ENCODE measurements at places on chromosomes 11 and 22. TPM values are rescaled to one million over a fixed set of nuclear protein-coding genes. Genes with fewer than 3 reads are reported as not detected.

DNA sequence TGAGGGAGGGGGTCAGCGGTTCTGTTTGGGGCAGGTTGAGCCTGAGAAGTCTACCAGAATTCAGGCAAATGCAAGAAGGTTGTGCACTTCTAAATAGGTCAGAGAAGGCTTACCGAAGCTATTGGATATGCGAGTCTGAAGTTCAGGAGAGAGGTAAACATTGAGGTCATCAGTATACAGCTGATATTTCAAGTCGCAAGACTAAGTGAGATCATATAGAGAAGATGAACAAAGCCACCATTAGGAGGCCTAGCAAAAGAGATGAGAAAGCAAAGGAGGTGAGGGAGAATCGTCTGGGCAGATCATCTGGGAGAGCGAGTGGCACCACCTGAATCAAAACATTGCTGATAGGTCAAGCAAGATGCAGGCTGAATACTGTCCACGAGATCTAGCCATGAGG, 430.6 kb downstream of the BUD13 start:
- DNase-seq = peak; percentile 8

DNA sequence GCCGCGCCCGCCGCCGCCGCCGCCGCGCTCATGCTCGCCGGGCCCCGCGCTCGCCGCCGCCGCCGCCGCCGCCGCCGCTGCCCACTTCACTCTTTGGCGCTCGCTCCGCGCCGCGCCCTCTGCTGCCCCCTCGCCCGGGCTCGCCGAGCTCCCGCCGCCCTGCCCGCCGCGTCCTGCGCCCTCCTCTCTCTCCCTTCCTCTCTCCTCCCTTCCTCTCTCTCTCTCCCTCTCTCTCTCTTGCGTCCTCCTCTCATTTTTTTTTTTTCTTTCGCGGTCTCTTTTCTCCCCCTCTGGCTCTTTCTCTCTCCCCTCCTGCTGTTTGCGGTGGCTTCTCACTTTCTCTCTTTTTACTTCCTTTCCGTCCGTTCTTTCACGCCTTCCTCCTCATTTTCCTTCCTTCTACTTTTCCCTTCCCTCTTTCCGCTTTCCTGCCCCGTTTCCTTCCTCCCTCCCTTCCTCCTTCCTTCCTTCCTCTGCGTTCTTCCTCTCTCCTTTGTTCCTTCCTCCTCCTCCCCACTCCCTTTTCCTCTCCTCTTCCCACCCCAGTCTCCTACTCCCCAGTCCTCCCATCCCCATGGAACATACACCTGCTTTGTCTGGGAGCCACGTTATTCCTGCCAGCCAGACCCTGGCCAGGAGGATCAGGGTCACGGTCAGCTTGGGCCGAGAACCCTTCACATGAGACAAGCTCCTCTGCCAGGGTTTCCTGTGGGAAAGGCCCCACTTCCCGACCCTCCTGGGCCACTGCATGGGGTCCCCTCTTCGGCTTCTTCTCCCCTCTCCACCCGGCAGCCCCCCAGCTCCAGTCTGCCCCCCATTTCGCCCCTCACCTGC, 19.3 kb upstream of the SHISAL1 start:
- peak; percentile 77 for DNase-seq

DNA sequence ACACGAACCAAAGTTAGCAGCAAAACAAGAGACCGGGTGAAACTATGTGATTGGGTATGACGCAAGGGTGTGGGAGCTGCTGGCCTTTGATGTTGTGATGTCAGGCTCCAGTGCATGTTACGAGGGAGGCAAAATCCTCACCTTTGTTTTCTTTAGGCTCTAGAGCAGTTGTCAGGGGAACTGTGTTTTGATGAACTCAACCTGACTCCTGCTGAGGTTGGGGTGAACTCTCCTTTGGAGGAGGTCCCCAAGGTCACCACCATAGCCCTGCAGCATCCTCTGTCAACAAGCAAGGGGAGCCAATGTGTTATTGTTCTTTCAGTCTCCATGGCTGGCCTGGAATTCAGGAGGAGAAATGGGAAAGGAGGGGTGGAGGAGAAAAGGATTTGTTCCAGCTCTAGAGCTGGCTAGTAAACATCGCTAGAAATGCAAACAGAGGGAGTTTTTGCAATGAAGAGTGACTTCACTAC, 33.8 kb downstream of the RASSF10 start:
- no peak for DNase-seq

- no peak for DNase-seq
Observed at GRCh38 chr11:61711498-61711897, 31.3 kb downstream of the DAGLA start.

DNA sequence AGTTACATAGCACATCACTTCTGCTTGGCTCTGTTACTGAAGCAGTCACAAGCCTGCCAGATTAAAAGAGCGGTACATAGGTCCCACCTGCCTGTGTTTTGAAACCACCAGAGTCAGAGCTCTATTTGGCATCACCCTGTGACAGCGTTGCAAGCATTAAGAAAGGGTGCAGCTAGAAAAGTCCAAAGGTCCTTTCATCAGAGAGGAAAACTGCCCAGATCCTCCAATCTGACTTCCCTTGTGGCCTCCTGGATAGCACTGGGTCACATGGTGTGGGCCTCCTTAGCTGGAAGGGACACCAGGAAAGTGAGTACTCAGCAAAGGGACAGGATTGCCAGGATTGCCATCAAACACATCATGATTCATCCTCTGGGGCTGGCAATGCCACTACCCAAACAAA, 22.9 kb downstream of the STX3 start:
- DNase-seq = no peak

DNA sequence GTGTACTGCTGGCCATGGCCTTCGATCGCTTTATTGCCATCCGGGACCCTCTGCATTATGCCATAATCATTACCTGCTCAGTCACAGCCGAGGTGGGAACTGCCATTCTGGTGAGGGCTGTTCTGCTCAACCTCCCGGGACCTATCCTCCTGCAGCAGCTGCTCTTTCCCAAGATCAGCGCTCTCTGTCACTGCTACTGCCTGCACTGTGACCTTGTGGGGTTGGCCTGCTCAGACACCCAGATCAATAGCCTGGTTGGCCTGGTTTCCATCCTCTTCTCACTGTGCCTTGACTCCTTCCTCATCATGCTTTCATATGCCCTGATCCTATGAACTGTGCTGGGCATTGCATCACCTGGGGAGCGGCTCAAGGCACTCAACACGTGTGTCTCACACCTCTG, 24.9 kb upstream of the TRIM21 start:
- DNase-seq = no peak

GRCh38 chr11:64089027-64089360, 53.3 kb downstream of the FLRT1 start:
- DNase-seq = no peak

DNA sequence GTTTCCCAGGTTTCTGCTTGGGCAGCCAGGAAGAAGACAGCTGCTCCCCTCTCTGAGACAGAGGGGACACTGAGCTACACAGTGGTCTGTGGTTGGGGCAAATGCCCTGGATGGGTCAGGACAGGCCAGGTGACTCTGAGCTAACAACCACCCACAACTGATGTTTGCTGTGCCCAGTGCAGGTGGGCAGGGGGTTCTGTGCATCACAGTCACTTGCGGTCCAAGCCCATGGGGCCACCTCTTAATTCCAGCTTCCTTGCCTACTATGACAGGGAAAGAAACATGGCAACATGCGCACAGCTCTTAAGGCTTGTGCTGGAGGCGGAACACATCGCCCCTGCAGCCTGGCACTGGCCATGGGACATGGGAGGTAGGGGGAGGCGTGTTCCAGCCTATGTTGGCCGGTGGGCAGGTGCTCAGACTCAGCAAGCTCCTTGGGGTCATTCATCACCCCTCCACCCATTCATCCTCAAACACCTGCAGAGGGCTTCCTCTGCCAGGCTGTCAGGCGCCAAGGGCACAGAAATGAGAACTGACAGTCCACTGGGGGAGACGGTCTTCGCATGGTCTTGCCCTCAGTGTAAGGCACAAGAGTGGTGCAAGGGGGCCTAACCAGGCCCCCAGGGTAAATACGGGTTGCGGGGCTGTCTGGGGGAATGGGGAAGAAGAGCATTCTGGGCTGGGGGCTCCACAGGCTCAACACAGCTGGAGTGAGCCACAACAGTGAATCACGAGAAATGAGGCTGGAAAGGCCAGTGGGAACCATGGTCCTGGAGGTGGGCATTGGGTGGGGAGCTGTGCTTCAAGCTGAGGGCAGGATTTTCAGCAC, 55.6 kb downstream of the ARFGAP3 start:
- DNase-seq = peak; percentile 26

- DNase-seq = no peak
Observed at GRCh38 chr11:27754035-27755017, 54.1 kb upstream of the BDNF start.

DNA sequence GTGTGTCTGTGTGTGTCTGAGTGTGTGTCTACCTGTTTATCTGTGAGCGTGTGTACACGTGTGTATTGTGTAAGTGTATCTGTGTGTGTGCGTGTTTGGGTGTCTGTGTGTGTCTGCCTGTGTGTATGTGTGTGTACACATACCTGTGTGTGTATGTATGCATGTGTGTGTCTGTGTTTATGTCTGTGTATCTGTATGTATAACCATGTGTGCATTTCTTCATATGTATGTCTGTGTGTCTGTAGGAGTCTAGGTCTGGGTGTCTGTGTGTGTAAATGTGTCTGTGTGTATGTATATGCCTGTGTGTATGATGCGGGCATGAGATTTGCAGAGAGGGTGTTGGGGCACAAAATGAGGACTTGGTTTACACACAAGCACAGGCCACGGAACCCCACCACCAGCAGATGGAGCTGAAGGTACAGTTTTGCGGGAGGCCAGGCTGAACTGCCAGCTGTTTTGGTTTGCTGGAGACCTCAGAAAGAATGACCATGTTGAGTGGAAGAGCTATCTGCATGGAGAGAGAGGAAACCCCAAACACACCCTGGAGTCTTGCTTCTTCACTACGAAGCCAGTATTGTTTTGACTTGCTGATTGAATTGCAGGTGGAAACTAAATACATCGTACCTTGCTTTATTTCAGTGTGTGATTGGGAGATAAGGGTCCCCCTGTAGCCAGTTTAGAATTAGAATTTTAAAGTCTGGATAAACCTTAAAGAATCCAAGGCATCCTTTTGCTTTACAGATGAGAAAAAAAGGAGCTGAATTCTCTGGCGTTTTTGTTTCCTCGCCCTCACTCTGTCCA, 497.2 kb downstream of the NTM start:
- DNase-seq = peak; percentile 92

GRCh38 chr22:30238661-30239487, 7.7 kb downstream of the LIF start:
- peak; percentile 74 for DNase-seq

DNA sequence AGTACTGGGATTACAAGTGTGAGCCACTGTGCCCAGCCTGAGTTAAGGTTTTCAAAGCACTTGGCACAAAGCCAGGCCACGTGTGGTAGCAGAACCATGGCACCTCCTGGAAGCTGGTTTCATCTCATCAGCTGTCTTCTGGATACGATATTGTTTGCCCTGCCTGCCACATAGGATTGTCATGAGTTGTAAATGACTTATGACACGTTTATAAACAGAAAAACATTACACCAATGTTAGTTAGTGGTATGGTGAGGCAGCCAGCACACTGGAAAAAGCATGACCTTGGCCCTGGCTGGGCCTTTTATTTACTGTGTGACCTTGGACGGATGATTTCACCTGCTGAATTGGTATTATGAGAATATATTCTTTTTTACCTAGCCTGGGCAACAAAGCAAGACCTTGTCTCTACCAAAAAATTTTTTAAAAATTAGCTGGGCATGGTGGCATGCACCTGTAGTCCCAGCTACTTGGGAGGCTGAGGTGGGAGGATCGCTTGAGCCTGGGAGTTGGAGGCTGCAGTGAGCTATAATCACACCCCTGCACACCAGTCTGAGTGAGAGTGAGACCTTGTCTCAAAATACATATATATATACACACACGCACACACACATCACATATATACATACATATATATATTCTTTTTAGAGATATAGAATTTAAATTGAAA, 24.0 kb upstream of the MYH9 start:
- no peak for DNase-seq

GRCh38 chr11:69155302-69156234, at the start of gene SMIM38:
TSS of gene SMIM38 (plus strand) at chr11:69155935. CDS start at chr11:69157847, 1,912 bp downstream.
- no peak for DNase-seq

DNA sequence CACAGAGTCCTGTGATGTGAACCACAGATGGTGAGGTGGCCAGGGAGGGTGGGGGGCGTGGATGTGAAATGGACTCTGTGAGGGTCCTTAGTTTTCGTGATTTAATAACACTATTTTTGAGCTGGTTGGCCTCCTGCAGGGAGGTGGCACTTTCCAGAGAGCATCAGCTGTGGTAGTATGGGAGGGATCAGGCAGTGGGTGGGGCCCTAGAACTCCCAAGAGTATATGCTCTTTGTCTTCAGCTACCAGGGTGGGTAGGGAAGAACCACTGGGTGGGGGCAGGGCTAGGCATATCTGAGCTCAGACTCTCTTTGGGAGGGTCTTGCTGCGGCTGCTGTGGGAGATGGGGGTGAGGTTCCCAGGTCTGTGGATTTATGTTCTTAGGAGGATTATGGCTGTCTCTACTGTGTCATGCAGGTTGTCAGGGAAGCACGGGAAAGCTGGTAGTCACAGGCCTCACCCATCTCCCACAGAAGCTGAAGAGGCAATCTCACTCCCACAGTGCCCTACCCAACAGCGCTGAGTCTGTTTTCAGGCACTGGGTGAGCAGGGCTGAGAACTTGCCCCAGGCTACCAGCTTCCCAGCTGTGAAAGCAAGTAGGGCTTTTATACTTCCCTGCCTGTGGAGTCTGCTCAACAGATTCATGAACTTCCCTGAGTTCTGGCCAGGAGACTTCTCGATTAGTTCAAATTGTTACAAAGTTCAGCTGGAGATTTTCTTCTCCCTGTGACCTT, 47.9 kb upstream of the SNX19 start:
- no peak for DNase-seq

- DNase-seq = no peak
Observed at GRCh38 chr22:42060489-42060888, 10.1 kb downstream of the NAGA start.

- no peak for DNase-seq
Observed at GRCh38 chr22:17965538-17966402, 58.6 kb downstream of the MICAL3 start.

DNA sequence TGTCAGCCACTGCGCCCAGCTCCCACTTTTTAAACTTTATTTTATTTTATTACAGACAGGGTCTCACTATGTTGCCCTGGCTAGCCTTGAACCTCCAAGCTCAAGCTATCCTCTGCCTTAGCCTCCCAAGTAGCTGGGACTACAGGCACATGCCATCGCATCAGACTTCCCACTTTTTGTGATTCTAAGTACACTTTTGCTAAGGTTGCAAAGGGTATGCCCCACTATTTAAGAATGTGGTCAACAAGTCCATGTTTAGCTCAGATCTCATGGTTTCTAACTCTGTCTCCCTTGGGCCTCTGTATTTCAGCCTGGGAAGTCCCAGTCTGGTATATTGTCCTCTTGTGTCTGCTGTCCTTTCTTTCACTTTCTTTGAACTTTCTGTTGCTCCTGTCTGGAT, 35.3 kb downstream of the EXPH5 start:
- no peak for DNase-seq

DNA sequence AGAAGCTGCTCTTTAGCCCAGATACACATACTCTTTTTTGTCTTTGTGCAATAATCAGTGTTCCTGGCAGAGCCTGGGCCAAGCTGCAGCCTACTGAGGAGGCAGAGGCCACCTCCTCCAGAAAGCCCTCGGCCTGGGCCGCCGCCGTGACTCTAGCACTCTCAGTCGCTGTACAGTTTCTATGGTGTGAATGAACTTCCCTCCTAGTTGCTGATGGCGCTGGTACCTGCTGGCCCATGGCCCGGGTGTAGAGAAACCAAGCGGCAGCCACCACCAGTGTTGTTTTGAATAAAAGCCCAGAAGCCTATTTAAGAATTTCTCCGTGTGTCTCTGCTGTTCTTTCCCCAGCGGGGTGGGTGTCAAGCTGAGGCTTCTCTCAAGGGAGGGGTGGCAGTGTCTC, 118.9 kb downstream of the CACNA1I start:
- no peak for DNase-seq

GRCh38 chr22:48424201-48424627, 1403.5 kb downstream of the BRD1 start:
- DNase-seq = no peak

Gene LRRC10B
- 0.36 TPM for total RNA-seq

Gene DTX4
- total RNA-seq = 16.1 TPM

Gene CSNK2A3
- 2.1 TPM for total RNA-seq

Gene POTEH
- total RNA-seq = not detected
